ENCODE measurements at places on chromosomes 6 and 20.

DNA sequence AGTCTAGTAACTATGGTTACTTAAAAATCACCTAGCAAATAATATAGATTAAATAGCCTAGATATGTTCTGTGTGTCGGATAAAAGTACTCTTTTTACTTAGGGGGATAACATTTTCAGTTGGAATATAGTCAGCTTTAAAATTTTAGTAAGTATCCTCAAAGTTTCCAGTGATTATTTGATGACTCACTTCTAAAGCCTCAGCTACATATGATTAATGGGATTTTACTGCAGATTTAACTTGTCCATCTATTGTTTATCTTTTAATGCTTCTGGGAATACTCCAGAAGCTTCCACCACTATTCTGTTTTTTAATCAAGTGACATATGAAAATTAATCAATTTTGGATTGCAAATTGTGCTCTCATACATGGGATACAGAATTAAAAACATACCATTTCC lies 8.7 kb upstream of the TENT5A start:
- peak; percentile 74 for DNase-seq

DNA sequence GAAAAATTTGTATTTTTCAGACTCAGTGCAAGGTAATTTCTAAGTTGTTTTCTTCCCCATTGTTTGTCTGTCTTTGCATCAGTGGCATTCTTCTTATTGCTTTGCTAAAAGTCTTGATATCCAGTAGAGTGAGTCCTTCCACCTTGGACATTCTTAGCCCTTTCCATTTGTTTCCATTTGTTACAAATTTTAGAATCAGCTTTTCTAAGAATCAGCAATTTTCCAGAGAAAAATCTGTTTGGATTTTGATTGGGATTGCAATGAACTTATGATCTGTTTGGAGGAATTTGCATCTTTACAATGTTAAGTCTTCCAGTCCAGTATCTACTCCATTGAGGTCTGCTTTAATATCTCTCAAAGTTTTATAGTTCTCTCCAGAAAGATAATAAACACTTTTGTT lies 36.4 kb downstream of the LRRN4 start:
- DNase-seq = no peak

- peak; percentile 48 for DNase-seq
These were observed 35.8 kb downstream of the SLC2A4RG start for GRCh38 chr20:63775096-63775978.

DNA sequence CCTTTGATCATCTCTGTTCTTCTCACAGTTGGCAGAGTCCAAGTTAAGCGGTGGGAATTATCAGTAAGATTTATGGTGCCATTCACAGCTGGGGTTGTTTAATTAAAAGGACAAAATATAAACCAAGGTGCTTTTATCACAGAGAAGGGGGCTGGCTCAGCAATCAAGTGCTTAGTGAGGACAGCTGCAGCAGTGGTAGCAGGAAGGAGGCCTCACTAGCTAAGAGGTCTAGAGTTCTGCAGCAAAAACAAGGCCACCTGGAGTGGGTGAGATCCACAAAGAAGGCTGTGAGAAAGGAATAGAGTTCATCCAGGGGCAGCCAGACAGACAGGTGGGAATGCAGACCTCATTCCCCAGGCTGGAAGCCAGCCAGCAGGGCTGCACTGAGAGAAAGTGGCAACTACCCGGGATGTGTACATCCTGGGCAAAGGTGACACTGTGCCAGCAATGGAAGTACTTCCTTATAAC lies 37.1 kb downstream of the PIGU start:
- DNase-seq = no peak

- no peak for DNase-seq
These were observed 96.3 kb downstream of the PREX1 start for GRCh38 chr20:48731536-48731935.

DNA sequence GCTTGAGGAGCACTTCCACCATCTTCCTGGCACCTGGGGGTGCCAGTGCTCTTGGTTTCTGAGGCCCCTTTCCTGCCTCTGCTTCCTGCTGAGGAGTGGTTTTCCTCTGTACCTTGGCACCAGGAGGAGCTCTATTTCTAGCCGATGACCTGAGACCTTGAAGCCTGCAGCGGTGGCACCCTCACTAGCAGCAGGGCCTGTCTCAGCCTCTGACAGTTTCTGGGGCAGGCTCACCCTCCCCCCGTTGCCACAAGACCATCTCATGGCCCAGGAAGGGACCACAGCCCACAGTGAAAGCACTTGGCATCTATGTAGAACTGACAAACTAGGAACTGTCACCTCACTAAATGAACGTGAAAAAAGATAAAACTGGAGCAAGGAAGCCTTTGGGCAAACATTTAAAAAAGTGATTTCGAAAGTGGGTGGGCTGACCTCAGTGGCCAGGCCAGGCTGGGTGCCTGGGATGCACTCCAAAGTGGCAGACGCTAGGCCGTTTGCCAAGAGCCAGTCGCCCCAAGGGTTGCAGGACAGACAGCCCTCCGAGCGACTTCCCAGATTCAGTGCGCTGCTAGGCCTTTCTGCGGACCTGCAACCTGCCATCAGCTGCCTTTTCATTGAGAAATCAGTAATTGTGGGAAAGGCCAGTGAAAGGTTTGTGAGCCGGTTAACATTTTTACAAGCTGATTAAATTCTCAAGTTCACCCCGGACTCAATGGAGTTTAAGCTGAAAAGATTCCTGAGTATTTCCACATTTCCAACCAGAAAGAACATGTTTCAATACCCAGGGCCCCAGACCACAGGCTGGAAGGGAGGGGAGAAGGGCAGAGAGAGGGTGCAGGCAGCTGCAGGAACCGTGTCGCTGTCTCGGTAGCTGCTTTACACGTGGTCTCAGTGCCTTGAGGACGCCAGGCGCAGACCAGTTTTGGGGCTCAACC lies 303.7 kb downstream of the ESR1 start:
- DNase-seq = peak; percentile 31

GRCh38 chr20:51811514-51812128 lies 9.3 kb upstream of the SALL4 start:
- no peak for DNase-seq

- no peak for DNase-seq
These were observed 92.9 kb downstream of the VEGFA start for GRCh38 chr6:43862925-43863324.

All from fibroblast of skin of scalp (primary cell).